ENCODE measurements at places on chromosomes 2 and 18.

GRCh38 chr18:36025025-36025424, 42.3 kb downstream of the RPRD1A start:
- no peak for DNase-seq

DNA sequence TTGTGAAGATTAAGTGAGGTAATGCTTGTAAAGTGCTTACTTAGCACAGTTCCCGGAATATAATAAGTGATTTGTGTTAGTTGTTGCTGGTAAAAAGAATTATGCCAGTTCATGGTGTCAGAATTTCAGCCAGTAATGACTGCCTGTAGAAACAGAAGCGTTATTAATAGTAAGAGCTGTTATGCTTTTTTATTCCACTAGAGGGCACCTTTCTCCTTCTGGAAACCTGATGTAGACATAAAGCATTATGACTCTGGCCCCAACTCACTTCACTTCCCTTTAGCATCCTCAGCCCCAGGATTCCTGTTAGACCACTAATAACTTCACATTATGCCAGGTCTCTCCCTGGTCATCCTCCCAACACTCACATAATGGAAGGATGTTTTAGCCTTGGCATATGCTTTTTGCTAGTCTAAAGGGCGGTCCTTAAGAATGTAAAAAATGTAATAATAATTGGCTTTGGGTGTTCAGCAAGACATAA, 34.9 kb downstream of the C18orf54 start:
- peak; percentile 79 for DNase-seq

DNA sequence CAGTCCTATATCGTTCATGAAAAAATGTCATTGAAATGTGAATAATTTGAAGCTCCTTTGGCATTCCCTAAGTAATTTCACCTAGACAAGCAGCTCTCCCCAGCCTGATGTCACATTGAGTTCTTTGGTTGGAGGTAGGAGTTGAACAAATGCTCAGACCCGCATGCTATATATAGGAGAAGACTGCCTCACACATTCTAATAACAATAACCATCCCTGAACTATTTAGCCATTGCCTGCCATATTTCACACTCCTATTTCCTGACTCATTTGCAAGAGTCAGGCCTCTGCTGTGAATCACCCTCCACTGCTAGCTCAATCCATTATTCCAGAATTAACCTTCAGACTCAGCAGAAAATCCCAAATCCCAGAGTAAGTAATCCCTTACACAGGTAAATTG, 256.6 kb upstream of the ACVR2A start:
- DNase-seq, result no peak

GRCh38 chr2:27640722-27641245, 11.9 kb downstream of the GPN1 start:
- DNase-seq, result no peak

DNA sequence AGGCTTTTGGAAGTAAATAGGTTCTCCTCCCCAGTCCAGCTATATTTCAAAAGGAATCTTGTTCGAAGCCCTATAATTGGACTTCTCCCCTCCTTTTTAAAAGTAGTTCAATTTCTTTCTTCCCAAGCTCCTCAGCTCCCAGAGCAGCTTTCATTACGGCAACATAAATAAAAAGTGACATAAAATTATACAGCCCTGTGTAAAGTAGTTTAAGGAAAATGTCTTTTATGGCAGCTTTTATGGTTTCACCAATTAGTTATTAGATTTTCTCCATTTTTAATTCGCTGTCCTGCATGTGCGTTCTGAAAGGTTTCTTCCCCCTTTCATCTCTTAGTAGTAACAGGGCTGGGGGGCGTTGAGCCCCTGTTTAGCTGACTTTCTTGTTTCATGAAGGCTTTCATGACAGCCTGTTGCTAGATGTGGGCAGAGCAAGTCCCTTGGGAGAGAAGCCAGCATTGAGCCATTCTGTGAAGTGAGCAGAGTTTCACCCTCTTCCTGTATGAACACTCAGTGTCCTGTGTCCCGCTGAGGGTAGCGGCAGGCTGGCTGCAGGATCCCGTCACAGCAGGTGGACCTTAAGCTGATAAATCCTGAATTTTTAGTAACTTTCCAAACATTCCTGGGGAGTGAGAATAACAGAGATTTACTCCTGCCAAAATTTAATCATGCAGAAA, 229.7 kb upstream of the SPRED2 start:
- DNase-seq, result no peak

DNA sequence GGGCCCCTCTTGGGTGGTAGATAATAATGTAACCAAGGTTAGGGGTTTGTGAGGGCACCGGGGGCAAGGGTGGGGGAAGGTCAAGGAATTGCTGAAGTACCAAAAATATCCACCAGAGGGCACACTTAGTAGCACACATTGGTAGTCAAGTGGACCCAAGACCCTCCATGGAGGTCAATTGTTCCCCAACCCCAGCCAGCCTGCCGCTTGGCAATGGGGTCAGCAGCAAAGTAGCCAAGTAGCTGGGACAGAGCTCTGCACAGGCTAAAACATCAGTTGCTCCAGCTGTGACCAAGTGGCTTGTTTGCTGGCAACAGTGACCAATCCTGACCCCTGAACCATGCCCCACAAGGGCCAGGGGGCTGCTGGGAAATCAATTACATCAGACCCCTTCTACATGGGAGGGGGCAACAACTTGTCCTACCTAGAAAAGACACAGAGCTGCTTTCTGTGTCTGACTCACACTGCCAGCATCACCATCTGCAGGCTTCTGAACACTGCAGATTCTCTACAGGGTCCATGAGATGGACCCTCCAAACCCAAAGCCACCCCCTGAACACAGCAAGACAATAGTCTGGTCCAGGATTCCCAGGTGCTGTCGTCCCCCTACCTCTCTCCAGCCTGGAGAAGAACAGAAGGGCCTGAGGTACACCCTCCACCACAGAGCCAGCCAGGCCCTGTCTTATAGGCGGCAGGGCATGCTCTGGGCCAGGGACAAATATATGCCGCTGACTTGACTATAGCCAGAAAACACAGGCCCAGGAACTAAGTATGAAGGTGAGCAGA, 76.0 kb downstream of the EMX1 start:
- peak; percentile 30 for DNase-seq

GRCh38 chr2:129775952-129776653, 203.4 kb upstream of the RAB6C start:
- DNase-seq, result no peak

GRCh38 chr2:1571477-1572417, 158.5 kb downstream of the TPO start:
- no peak for DNase-seq

DNA sequence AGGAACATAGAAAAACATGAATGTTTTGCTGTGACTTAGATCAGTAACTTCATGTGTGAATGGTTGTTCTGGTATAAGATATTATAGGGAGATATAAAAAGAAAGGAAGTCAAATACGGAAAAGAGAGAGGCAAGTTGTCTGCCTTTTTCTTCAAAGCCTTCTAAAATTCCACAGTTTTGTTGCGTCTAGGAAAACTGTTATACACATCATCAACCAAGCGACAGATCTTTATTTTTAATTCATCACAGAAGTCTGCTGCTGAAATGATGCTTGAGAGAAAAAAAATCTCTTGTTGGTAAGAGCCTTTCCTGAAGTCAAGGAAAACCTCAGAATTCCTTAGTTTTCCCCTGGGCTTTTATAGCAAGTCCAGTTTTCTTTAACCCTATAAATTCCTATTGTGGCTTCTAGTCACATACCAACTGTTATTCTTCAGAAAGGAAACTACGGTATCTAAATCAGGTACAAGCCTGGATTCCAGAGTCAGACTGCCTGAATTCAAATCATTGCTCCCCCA, 36.3 kb upstream of the TANC1 start:
- DNase-seq, result no peak

DNA sequence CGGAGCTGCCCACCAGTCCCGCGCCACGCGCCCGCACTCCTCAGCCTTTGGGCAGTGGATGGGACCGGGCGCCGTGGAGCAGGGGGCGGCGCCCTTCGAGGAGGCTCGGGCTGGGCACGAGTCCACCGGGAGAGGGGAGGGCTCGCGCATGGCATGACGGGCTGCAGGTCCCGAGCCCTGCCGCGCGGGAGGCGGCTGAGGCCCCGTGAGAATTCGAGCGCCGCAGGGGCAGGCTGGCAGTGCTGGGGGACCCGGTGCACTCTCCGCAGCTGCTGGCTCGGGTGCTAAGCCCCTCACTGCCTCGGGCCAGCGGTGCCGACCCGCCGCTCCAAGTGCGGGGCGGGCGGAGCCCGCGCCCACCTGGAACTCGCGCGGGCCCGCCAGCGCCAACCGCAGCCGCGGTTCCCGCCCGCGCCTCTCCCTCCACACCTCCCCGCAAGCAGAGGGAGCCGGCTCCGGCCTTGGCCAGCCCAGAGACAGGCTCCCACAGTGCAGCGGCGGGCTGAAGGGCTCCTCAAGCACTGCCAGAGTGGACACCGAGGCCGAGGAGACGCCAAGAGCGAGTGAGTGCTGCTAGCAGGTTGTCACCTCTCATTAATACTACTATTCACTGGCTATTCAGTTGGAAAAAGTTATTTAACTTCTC, 3.6 kb upstream of the TTC21B start:
- no peak for DNase-seq

GRCh38 chr2:39385172-39385571, 51.9 kb downstream of the MAP4K3 start:
- no peak for DNase-seq

DNA sequence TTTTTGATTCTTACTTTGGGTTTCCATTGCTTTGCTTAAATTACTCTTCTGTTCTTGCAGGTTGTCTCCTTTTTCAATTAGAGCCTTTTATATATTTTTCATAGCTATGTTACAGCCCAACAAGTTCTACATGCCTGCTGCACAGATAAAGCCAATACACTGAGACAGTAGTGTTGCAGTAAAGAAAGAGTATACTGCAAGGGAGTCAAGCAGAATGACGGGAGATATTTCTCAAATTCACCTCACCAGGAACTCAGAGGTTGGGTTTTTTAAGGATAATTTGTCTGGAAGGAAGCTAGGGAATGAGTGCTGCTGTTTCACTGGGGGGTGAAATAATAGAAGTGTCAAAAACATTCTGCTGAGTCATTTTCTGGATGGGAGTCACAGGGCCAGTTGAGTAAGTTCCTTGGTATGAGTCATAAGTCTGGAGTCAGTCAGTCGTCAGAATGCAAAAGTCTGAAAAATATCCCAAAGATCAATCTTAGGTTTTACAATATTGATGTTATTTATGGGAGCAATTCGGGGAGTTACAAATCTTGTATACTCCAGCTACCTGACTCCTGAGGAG, 193.0 kb upstream of the RGPD4 start:
- peak; percentile 1 for DNase-seq

GRCh38 chr2:59961746-59962145, 591.7 kb downstream of the BCL11A start:
- no peak for DNase-seq

GRCh38 chr18:35185771-35186170, 55.1 kb upstream of the ZNF397 start:
- DNase-seq, result no peak

All from inflammatory macrophage treated with lipopolysaccharide for 4 hours (primary cell).